SJCRH30 (cell line): ENCODE measurements at places on chromosomes 7 and 10. TPM values are rescaled to one million over a fixed set of nuclear protein-coding genes. Genes with fewer than 3 reads are reported as not detected.

- no peak for DNase-seq
Observed at GRCh38 chr10:6530211-6530840, 49.8 kb downstream of the PRKCQ start.

DNA sequence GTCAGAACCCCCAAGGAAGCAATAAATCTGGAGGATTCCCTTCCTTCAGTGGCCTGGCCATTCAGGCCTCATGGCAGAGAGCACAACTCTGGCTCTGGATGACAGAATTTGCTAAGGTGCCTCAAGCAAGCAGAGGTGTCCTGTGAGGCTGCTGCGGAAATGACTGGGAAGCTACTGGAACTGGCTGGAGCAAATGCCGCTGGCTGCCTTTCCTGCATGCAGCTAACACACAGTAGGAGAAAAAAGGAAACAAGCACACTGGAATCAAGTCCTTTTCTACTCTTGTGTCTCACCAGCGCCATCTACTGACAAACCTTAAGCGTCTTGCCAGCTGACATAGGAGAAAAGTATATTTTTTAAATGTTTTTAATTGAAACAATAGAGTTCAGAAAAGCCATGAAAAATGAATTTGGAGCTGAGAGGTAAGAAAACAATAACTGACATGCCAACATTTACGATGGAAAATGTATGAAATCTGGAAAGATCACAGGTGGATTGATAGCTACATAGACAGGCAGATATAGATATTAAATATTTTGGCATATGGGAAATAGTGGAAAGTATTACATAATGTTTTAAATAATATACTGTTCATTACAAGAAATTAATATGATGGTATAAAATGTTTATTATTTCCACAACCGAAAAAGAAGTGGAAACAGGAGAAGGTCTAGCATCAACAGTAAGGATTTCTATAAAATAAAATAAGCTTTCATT is 951.6 kb downstream of the ANKRD7 start:
- peak; percentile 50 for DNase-seq

- no peak for DNase-seq
Observed at GRCh38 chr7:117219485-117219884, 103.4 kb downstream of the WNT2 start.

GRCh38 chr10:29041616-29042015 is 247.3 kb upstream of the LYZL1 start:
- no peak for DNase-seq

GRCh38 chr7:7432979-7433378 is 102.7 kb downstream of the COL28A1 start:
- DNase-seq = no peak

PPP1R3C gene
- 5.7 and 5.9 TPM in 2 replicates for total RNA-seq

PIP gene
- total RNA-seq = not detected in 2 replicates

TMEM176B gene
- total RNA-seq = not detected in 2 replicates
